Substantia nigra (tissue), 51 donors: ENCODE measurements at places on chromosomes 1 and 21.

DNA sequence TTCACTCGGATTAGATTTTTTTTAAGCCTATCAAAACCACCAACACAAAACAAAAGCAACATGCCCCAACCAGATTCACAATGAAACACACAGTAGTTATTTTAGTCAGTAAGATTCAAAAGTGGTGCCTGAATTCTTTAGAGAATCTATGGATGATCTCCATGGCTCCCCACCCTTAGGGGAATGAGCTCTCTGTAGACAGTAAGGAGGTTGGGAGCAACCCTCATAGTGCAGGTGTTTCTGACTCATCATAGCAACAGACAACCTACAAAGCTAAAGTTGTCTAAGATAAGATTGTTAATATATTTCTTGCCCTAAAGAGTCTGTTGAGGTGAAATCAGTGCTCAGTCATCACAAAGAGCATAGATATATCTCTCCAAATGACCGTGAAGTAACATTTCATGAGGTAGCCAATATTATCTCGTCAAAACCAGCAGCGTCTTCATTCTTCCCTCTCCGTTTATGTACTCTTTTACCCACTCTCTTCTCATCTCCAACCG, 78.3 kb downstream of the ADAMTS1 start:
- no peak for DNase-seq

DNA sequence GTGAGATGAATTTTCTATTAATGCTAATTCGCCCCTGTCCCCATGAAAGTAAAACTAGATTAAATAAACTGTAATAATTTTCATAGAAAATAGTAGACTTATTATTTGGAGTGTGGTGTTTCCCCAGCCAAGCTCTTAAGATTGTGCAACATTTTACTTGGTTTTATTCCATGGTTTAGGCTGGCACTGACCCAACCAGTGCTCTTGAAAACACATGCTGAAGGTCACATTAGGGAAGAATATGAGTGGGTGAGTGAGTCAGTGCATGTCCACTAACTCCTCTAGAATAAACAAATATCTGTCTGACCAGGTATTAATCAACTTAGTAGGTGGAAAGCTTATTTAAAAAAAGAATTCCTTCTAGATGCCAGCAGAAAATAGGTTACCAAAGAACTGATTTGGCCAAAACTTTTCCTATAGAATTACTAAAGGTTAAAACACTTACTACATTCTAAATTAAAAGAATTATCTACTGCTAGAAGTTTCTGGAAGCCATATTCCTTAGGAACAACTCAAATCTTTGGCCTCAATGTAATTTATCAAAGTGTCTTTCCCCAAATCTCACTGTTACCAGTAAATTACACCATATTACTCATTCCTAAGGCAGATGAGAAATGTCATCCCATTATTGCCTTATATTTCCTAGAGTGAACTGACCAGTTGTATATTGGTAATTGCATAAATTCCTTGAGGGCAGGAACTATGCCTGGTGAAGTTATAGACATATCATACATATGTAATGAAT, 89.7 kb upstream of the RGS1 start:
- no peak for DNase-seq

- no peak for DNase-seq
These were observed 1.8 kb downstream of the CTTNBP2NL start for GRCh38 chr1:112397841-112398240.

GRCh38 chr1:75092141-75092540, 42.0 kb upstream of the LHX8 start:
- DNase-seq: no peak
